ENCODE measurements at places on chromosomes 5 and 9.

DNA sequence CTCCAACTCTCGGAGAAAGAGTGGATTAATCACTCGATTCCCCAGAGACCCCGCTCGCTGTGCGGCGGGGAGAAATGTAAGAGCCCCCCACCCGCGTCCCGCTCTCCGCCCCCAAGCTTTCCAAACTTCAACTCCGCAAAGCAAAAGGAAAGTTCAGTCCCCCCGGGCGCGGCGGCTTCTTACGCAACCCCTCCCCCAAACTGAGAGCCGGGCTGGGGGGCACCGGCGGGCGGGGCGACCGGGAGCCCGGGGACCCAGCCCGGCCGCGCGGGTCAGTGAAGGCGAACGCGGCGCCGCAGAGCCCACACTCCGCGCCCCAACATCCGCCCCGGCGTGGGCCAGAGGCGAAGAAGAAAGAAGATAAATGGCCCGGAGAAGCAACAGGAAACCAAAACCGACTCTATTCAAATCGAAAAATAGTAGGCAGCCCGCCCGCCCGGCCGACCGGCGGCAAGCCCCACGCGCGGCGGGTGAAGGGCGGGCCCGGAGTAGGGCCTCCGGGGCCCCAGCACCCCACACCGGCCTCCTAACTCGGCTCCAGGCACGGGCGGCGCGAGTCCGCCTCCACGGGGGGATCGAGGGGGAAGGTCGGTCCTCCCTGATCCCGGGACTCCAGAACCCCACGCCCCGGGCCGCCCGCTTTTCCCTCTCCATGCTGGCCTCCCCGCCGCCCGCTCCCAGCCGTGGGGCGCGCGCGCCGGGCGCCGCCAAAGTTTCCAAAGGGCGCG, 720 bp downstream of the NOTCH1 start:
- DNase-seq, result no peak

DNA sequence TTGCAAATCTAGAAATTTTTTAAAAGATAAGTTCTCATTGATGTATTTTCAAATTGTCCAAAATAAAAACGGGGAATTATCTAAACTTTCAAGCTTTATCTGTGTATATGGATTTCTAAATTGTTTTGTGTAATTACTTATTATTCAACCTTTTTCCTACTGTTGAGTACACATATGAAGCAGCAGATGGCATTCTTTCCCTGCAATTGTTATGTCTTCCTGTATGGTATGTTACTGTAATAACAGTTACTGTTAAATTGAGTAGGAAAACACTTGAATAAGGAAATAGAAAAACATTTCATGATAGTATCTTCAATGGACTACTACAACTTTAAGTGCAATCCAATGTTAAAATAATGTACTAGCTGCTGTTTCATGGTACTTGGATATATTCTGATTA, 124.8 kb downstream of the RANBP17 start:
- peak; percentile 20 for DNase-seq

GRCh38 chr9:136829412-136829811, 12.9 kb upstream of the AJM1 start:
- no peak for DNase-seq

- peak; percentile 47 for DNase-seq
Measured at GRCh38 chr9:4796988-4797853, 4.5 kb downstream of the RCL1 start.

GRCh38 chr5:150593996-150594395, 46.5 kb upstream of the SYNPO start:
- DNase-seq, result no peak

GRCh38 chr9:114938687-114939575, 8.5 kb upstream of the TNFSF8 start:
- DNase-seq, result peak; percentile 54

- DNase-seq, result peak; percentile 17
Measured at GRCh38 chr9:80707120-80707519, 982.2 kb downstream of the TLE1 start.

GRCh38 chr5:13572163-13572562, 372.3 kb downstream of the DNAH5 start:
- no peak for DNase-seq

- DNase-seq, result no peak
Measured at GRCh38 chr5:73158313-73158712, 14.7 kb upstream of the TMEM174 start.

DNA sequence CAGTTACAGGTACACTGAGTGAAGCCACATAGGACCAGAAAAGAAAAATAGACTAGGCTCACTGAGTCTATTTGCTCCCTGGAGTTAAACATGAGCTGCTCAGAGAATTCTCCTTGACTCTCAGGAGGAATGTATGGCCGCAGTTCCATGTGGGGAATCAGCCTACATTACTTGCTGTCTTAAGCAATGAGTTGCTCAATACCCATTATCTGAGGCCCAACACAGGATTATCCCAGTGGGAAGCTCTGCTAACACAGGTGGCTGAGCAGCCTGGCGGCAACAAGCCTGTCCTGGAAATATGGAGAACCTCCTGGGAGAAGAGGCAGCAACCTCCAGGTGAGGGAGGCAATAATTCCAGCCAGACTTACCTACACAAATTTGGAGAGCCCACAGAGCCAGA, 177.5 kb upstream of the NREP start:
- no peak for DNase-seq

Measured in fibroblast of lung (primary cell).